CD4-positive, alpha-beta T cell treated with Interleukin-12 subunit alpha and Interleukin-12 subunit beta, for 1 hour (primary cell): ENCODE measurements at places on chromosomes 4 and X.

DNA sequence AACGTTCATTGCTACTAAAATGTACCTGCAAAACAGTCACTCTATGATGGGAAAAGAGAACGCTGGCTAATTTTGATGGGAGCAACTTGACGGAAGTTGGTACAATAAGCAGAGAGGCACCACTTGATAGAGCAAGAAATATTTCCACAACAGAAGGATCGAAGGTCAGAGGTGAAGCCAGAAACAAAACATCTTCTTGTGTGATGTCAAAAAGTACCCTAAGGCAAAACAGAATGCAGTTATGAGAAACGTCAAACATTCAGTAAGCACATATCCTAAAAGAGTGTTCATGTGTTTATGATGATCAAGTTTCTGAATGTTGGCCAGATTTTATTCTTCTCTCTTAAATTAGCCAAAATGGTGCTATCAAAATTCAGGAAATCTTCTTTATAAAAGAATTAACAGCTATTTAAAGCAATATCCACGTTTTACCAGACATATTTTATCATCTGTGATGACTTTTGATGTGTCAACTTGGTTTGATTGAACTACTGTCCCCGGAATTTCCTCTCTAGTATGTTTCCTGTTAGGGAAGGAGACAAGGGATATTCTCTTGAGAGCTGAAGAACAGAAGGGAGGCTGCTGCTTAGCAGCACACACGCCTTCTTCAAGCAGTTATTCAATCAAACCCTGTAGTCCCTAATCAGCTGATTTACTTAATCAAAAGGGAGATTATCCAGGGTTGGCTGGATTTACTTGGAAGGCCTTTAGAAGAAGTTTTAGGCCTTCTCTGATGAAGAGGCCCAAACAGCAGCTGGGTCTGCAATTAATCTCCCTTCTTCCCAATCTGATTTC, 15.7 kb downstream of the AASDH start:
- no peak for DNase-seq

DNA sequence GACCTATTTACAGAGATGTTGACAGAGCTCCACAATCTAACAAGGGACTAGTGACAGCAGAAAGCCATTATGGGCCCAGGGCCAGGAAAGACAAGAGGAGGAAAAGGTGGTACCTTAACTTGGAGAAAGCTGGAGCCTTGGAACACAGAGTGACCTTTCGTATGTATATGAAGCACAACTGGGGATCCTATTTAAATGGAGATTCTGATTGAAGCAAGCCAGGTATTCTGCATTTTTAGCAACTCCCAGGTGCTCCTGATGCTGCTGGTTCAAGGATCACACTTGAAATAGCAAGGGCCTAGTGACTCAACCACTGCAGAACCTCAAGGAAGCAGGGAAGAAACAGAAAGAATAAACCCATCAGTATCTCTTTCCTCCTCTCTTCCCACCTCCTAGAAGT, 99.4 kb downstream of the TMEM47 start:
- no peak for DNase-seq

- DNase-seq: no peak
These were observed 38.5 kb upstream of the BOD1L1 start for GRCh38 chr4:13665701-13666660.

DNA sequence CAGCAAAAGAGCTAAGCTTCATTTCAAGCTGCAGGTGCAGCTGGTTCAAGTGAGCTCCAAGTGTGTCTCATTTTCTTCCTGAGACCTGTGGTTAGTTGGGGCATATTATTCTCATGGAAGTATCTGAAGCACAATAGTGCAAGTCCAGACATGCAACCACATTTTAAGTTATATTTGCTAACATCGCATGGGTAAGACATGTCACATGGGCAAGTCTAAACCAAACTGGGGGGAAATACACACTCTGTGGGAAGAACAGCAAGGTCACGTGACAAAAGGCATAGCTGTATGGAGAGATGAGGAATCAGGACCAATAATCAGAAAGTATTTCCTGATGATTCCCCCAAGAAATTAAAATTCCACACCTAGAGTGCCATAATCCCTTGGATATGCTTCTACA, 94.9 kb upstream of the NDP start:
- no peak for DNase-seq

- DNase-seq: no peak
These were observed 97.9 kb downstream of the COX18 start for GRCh38 chr4:72971572-72971971.

DNA sequence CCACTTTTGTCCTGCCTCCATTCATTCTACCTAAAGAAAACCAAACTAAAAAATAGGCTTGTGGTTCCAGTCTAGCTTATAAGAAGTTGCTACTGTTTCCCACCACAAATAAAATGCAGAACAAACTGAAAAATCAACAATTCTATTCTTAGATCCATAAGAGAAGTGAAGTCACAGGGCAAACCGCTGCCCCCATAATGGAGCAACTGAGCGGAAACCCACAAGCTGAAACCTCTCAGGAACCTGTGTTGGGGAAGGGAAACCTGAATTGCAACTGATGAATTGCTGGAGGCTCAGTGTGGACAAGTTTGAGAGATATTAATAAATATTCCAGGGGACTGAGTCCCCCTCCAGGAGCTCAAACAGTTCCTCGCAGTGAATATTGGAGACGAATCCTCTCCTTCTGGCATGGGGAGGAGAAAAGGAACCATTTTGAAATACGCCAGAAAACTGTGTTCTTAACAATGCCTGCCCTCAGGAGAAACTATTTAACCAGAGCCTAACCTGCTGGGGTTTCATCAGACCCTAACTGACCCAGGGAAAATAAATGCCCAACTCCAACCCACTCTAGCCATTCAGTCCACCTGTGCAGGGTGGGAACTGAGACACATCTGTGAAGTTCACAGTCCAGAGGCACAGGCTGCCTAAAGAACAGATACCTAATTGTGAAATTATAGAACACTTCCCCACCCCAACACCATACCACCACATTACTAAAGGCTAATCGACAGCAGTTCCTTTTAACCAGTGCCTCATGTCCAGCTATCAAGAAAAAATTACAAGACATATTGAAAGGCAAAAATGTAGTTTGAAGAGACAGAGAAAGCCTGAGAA, 22.8 kb upstream of the SH3RF1 start:
- peak; percentile 14 for DNase-seq

GRCh38 chrX:130631011-130631410, 229.2 kb downstream of the RBMX2 start:
- no peak for DNase-seq

DNA sequence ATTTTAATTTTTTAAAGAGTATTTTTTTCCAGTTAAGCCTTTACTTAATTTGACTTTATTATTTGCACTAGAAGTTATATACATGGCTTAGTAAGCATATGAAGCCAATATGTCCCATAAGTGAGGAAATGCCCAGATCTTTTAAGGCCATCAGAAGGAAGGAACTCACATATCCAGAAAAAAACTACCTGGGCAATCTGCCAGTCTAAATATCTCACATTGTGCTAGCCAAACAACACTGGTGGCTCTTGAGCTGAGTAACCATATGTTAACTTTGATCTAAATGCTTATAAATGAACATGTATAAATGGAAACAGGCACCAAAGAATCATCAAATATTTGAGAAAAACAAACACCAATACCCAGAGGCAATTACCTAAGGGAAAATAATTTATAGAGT, 138.6 kb upstream of the APOOL start:
- no peak for DNase-seq

GRCh38 chr4:140781596-140781995, 25.4 kb upstream of the TBC1D9 start:
- DNase-seq: no peak

DNA sequence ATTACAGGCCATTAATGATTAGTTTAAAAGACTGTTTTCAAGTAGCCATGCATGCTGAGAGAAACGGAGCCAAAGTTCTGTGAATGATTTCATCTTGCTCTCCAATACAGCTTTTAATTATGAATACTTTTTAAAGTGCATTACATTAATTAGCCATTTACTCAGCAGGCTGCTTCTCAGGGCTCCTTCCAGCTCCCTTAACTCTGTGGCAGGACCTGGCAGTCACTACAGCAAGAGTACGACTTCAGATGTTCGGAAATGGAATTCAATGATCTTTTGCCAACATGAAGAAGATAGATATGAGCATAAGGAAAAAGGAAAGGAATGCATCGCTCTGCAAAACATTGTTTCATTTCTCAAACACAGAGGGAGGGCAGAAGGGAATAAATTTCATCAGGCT, 987.2 kb downstream of the PDHA2 start:
- DNase-seq: no peak

DNA sequence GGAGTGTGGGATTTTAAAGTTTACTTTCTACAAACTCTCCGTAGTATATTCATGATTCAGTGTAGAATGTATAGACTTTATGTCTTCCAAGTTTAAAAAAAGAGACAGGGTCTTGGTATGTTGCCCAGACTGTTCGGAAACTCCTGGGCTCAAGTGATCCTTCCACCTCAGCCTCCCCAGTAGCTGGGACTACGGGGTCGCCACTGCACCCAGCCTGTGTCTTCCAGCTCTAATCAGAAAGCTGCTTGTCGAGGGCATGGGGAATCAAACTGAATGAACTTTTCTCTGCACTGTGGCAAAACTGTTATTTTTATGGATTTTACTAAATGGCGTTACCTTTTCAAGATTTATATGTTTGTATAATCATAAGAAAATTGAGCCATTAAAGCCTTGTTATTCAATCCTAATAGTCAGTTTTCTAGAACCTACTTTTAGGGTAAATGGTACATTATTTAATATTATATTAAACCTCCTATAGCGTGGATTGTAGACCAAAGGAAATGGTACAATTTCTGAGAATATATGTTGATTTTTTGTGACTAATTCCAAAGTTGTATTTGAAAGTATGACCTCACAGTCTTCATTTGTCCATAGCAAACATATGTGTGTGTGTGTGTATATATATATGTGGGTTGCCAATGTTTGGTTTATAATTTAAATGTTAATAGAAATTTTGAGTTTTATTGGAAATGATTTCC, 1.1 kb downstream of the BLOC1S4 start:
- DNase-seq: no peak

- DNase-seq: no peak
These were observed 8.3 kb upstream of the NAP1L5 start for GRCh38 chr4:88705805-88706492.

DNA sequence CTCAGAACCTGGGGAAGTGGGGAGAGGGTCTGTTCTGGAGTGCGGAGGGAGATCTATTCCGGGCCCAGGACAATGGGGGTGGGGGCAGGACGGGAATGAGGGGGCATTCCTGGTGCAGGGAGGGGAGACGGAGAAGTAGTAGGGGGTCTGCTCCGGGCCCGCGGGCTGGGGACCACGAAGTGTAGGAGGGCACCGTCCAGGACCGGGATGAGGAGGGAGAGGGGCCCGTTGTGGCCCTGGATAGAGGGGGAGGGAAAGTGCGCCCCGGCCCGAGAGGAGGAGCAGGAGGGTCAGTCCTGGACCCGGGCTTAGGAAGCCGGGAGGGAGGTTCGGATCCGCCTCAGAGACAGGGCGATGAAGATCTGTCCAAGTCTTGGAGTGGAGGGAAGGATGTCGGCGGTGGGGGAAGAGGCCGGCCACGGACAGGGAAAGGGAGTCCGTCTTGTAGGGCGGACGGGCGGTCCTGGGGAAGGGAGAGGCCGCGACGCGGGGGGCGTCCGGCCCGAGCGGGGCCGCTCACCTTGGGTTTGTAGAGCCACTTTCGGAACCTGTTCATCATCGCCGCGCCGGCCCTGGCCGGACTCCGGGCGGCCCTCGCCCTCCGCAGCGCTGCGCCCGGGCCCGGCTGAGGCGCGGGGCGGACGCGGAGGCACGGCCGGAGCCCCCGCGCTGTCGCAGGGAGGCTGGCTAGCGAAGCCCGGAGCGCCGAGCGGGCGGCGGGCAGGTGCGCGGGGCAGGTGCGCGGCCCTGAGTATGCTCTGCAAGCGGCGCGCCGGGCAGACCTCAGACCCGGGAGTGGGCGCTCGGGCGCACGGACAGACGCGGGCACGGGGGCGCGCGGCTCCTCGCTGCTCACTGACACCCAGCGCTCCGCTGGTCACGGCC, at the start of gene ZFYVE28:
ZFYVE28 (minus strand) TSS at position 881 of the 885 bp plus-strand sequence; CDS start at position 559, 322 bp downstream.
- no peak for DNase-seq

GRCh38 chrX:11267425-11267824, 25.8 kb upstream of the AMELX start:
- no peak for DNase-seq

DNA sequence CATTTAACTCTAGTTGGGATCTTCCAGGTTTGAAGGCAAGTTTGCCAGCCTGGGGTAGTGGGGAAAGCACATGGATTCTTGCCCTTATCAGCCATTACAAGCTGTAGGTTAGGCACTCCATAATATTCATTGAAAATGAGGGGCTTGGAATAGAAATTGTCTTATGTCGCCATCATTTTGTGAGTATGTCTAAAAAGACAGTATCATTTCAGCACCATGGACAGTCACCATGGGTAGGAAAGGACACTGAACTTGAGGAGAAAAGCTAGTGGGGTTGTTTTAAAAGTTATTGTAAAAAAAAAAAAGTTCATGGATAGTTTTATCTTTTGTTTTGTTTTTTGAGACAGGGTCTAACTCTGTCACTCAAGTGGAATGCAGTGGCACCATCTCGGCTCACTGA, 356.1 kb downstream of the HNRNPD start:
- no peak for DNase-seq

GRCh38 chr4:119697887-119698393, 69.3 kb upstream of the PDE5A start:
- no peak for DNase-seq

GRCh38 chr4:6458528-6458927, 13.9 kb downstream of the PPP2R2C start:
- DNase-seq: no peak

GRCh38 chr4:122819708-122820449, 6.8 kb upstream of the FGF2 start:
- DNase-seq: no peak

DNA sequence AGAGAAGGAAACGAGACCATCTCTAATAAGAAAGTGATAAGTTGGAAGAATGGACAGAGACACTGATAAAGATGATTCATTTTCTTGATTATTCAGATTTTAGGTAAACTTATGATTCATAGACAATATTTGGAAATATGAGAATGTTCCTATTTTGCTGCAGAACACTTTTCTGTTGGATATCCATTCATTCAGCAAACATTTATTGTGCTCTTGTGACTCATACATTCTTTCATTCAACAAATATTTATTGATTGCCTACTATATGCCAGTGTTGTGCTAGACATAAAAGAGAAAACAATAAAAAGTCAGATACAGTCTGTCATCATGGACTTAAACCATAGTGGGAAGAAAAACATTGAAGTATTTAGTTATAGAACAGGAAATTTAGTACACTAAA, 1232.0 kb downstream of the STIM2 start:
- no peak for DNase-seq

- no peak for DNase-seq
These were observed 61.8 kb downstream of the POLR2B start for GRCh38 chr4:57040510-57040909.

- no peak for DNase-seq
These were observed 631.9 kb upstream of the INTU start for GRCh38 chr4:127000846-127001245.

GRCh38 chrX:134406356-134407064, 53.5 kb upstream of the HPRT1 start:
- DNase-seq: no peak

- DNase-seq: no peak
These were observed 495.6 kb upstream of the ZFP42 start for GRCh38 chr4:187499956-187500355.

DNA sequence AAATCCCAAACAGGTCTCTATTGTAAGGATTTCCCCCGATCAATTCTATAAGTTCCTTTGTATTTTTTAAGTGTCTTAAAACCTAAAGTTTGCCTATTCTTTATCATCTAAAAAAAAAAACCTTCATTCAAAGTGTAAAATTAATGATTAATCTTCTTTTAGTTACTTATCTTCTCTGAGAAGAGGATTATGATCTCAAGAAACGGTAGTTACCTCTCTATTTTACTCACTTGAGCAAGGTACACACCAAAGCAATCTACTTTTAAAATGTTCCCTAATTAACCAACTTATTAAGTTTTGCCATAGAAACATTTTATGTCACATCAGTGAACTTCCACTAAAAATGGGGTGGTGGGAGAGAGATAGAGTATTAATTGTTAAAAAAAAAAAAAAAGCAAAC, 15.2 kb upstream of the GALNT7 start:
- DNase-seq: no peak
